ENCODE measurements at places on chromosomes 3 and 15.
A peak's percentile ranks its signal among the peaks of the same experiment; 100 is the strongest.

DNA sequence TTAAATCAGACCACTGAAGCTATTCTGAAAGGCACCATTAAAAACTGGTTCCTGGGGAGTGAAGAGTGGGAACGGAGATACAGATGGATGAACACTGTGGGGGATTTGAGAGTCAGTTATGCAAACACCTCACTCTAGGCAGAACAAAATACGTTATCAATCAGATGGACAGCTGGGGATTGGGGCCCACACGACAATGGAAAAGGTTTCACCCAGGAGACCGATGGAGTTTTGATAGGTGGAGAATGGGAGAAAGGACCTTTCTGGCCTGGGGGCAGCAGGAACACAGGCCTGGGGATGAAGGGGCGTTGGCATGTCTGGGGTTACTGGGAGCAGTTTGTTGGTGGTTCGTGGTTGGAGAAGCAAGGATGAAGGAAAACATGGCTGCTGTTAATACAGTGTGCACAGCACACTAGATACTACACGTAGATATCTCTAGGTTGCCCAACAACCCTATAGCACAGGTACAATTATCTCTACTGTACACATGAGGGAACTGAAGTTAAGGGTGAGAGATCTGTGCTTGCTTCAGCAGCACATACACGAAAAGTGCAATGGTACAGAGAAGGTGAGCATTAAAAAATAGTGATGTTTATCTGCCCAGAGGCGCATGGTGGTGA lies 16.5 kb downstream of the ST6GAL1 start:
- H3K4me1 ChIP-seq: no peaks in the 10 kb centered on the region
- no peak for DNase-seq
- no peaks in the 10 kb centered on the region for H3K36me3 ChIP-seq
- H3K27ac ChIP-seq: peak overlapping the region; percentile 84

DNA sequence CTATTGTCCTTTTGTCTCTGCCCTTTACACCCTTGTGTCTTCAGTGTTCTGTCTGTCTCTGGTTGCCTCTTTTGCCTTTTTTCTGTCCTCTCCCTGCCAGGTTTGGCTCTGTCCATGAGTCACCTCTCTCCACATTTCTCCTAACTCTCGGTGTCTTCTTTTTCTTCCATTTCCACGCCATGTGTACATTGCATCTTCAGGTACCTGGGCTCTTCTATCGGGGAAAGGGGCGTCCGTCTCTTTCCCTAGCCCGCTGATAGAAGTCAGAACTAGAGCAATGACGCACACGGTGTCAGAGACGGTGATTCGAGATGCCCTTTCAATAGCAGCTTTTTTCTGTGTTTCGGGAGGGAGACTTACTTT lies 641 bp downstream of the OPA1 start:
- no peaks in the 10 kb centered on the region for H3K27me3 ChIP-seq
- no peaks in the 10 kb centered on the region for H3K4me1 ChIP-seq
- H3K36me3 ChIP-seq: peaks cover 12% of the 10 kb centered on the region
- no peak for DNase-seq
- H3K4me3 ChIP-seq: peak overlapping the region; percentile 99

GRCh38 chr3:18786650-18787323 lies 361.5 kb upstream of the KCNH8 start:
- H3K4me3 ChIP-seq: no peak overlapping the region
- H3K4me1 ChIP-seq: no peaks in the 10 kb centered on the region

DNA sequence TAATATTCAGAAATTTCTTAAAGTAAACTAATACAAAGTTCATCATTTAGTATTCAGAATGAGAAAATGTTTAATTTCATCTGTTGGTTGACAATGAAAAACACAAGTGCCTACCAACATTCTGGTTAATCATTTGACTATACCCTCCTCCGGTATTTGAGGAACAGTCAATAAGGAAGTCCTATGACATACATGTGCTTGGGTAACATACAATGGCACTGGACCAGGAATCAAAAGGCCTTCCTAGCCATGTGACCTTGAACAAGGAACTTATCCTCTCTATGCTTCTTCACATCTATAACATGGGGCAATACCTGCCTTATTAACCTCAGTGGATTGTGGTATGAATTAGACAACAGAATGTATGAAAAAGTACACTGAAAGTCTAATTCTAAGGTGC lies 65.8 kb downstream of the ZNF280D start:
- H3K4me1 ChIP-seq: no peaks in the 10 kb centered on the region
- no peak for DNase-seq
- peaks cover 34% of the 10 kb centered on the region for H3K36me3 ChIP-seq
- no peak overlapping the region for H3K27ac ChIP-seq
- no peaks in the 10 kb centered on the region for H3K27me3 ChIP-seq

- peak overlapping the region; percentile 27 for H3K27ac ChIP-seq
- no peaks in the 10 kb centered on the region for H3K27me3 ChIP-seq
- H3K4me3 ChIP-seq: peak overlapping the region; percentile 46
- DNase-seq: no peak
- H3K4me1 ChIP-seq: no peaks in the 10 kb centered on the region
- H3K36me3 ChIP-seq: no peaks in the 10 kb centered on the region
Measured at GRCh38 chr3:72738752-72739530, 109.3 kb downstream of the SHQ1 start.

- H3K27me3 ChIP-seq: no peaks in the 10 kb centered on the region
Measured at GRCh38 chr15:60717008-60717407, 238.1 kb upstream of the ICE2 start.

DNA sequence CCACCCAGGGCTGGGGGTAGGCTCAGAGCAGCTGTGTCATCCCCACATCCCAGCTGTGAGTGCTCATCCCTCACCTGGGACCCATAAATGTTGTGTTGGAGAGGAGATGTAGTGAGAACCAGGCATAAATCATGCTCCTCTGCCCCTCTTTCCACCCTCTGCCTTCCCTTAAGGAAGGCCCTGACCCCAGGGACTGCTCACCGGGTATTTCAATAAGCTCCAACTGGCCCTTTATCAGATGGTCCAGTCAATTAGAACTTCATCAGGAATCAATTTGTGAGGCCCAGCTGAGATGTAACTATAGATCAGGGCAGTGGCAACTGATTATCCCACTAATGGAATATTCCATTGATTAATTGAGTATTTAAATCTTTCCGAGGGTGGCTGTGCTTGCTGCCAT lies 50.8 kb upstream of the NTRK3 start:
- H3K4me3 ChIP-seq: no peak overlapping the region
- no peaks in the 10 kb centered on the region for H3K36me3 ChIP-seq
- no peak for DNase-seq
- no peak overlapping the region for H3K27ac ChIP-seq

GRCh38 chr15:25333049-25333448 lies 105.8 kb downstream of the UBE3A start:
- H3K4me3 ChIP-seq: no peak overlapping the region
- H3K36me3 ChIP-seq: peaks cover 8% of the 10 kb centered on the region
- no peaks in the 10 kb centered on the region for H3K27me3 ChIP-seq
- H3K27ac ChIP-seq: no peak overlapping the region

- no peaks in the 10 kb centered on the region for H3K4me1 ChIP-seq
- H3K27ac ChIP-seq: no peak overlapping the region
- no peak for DNase-seq
- no peak overlapping the region for H3K4me3 ChIP-seq
Measured at GRCh38 chr3:167484551-167484950, 10.7 kb upstream of the SERPINI2 start.

GRCh38 chr15:88166082-88166993 lies 90.2 kb downstream of the NTRK3 start:
- H3K4me3 ChIP-seq: no peak overlapping the region
- no peak overlapping the region for H3K27ac ChIP-seq
- H3K4me1 ChIP-seq: no peaks in the 10 kb centered on the region
- no peaks in the 10 kb centered on the region for H3K27me3 ChIP-seq

GRCh38 chr3:46998852-46999515 lies 19.5 kb downstream of the NBEAL2 start:
- H3K27ac ChIP-seq: no peak overlapping the region
- peaks cover 27% of the 10 kb centered on the region for H3K36me3 ChIP-seq
- H3K4me1 ChIP-seq: no peaks in the 10 kb centered on the region
- no peak for DNase-seq
- H3K27me3 ChIP-seq: no peaks in the 10 kb centered on the region

DNA sequence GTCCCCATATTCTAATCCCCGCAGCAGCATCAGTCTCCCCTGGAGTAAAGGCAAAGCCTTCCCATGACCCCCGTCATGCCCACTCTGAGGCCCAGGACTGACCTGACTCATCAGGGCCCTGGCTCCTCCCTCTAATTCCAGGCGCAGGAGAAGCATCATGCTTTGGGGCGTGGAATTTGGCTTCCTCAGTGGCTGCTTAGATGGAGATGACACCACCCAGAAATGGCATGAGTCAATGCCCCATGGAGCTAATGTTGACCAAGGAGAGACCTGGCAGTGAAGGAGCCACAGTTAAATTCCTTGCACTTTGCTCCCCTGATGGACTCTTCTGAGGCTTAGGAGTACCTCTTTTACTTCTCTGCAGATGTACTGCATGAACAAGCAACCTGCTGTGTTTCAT lies 204.2 kb upstream of the PROK2 start:
- no peaks in the 10 kb centered on the region for H3K4me1 ChIP-seq
- no peaks in the 10 kb centered on the region for H3K27me3 ChIP-seq
- no peak overlapping the region for H3K27ac ChIP-seq
- DNase-seq: no peak

DNA sequence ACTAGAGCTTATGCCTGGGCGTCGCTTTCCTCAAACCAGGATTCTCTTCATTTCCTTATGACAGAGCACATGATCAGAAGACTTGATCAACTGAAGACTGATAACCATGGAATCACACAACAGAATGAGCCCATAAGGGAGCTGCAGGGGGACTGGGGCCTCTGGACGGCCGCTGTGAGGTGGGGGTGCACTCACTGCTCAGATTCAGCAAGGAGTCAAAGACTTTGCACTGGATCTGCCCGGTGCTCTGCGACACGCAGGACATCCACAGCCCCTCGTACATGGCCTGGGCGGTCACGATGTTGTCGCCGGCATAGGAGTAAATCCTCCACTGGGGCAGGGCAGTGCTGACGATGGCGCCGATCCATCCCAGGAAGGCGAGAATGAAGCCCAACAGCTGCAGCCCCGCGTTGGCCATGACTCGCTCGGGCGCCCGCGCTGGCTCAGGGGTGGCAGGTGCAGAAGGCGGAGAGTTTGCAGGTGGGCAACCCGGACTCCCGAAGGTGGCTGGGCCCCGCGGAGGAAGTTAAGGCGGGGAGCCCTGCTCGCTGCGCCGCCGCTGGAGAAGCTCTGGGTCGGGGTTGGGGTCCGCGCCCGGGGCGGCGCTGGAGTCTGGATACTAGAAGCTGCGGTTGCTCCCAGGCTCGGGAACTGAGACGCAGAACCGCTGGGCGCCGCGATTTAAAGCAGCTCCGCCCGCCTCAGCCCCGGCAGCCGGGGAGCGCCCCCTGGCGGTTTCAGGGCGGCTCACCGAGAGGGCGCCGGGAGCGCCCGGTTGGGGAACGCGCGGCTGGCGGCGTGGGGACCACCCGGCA lies at the start of gene CLDN1:
Gene CLDN1 (minus strand): TSS at position 658 of the 815 bp plus-strand sequence. CDS start 240 bp downstream, at position 418.
- no peaks in the 10 kb centered on the region for H3K4me1 ChIP-seq
- H3K4me3 ChIP-seq: peak within 1 kb of the TSS; percentile 64
- peak; percentile 80 for DNase-seq
- H3K27ac ChIP-seq: no peak within 1 kb of the TSS

- H3K27me3 ChIP-seq: no peaks in the 10 kb centered on the region
- no peak for DNase-seq
- no peaks in the 10 kb centered on the region for H3K4me1 ChIP-seq
- no peak overlapping the region for H3K27ac ChIP-seq
- H3K4me3 ChIP-seq: no peak overlapping the region
Measured at GRCh38 chr3:155741603-155742002, 3.3 kb downstream of the PLCH1 start.
